GDM1 (cell line): ENCODE measurements at places on chromosomes 1 and 21.

DNA sequence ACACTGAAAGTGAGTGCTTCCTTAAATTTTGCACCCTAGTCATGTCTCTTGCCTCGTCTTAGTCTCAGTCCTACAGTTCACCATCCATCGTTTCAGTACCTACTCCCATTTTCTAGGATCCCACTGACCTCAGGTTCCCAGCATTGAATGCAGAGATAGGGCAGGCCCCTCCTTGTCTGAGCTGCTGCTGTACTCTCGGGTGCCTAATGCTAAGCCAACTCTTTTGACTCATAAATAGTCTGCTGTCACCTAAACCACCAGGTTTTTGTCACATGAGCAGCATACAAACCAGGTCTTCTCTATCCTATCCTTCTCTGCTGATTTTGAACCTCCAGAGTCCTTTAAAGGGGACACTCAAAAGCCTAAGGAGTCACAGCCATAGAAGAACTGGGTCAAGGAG is 3.0 kb downstream of the ARHGAP30 start:
- no peak for DNase-seq

DNA sequence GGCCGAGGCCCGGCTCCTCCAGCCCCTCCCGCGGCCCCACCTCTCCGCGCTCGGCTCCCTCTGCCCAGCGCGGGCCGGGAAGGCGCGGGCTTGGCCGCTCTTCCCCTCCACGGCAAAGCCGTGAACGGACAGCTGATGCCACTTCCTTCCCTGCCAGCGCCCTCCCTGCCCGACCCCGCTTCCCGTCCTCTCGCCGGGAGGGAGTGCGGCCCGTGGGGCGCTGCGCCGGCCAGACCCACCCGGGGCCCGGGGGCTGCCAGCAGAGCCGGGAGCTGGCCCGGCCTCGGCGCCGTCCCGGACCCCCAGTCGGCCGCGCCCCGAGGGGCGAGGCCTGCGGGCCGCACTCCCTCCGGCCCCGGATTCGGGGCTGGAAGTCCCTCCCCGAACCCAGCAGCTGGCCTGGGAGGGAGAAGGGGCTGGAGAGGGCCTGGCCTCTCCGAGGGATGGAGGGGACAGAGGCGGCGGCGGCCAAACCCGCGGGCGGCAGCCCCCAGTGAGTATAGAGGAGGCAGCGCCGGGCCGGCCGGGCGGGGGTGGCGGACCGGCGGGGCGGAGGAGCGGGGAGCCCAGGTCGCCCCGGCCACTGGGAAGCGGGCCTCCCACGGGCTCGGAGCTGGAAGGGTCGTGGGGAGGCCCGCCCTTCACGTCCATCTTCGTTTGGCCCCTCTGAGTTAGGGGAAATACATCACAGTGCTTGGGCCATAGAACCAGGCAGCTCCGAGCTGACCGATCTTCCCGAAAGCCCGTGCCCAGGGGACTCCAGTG is at the start of gene KIAA1614:
TSS of gene KIAA1614 (plus strand) at position 97 of the 765 bp plus-strand sequence. CDS start at position 444, 347 bp downstream.
- DNase-seq = no peak

DNA sequence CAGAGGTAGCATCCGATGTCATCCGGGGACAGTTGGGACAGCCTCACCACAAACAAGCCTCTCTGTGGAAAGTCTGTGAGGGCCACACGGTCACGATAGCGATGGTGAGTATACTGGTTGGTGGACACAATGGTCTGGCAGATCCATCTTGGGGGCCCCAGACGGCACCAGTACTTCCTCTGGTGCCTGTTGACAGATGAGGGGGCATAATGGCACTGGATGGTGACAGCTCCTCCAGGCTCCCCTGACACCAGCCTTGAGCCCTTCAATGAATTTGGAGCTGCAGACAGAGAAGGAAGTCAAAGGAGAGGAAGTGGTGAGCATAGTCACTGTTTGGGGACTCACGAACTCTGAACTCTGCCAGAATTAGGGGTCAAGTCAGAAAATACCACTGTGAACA is 8.0 kb downstream of the FCAMR start:
- DNase-seq = peak; percentile 49

GRCh38 chr1:109980324-109981003 is 4.1 kb upstream of the AHCYL1 start:
- DNase-seq = no peak

DNA sequence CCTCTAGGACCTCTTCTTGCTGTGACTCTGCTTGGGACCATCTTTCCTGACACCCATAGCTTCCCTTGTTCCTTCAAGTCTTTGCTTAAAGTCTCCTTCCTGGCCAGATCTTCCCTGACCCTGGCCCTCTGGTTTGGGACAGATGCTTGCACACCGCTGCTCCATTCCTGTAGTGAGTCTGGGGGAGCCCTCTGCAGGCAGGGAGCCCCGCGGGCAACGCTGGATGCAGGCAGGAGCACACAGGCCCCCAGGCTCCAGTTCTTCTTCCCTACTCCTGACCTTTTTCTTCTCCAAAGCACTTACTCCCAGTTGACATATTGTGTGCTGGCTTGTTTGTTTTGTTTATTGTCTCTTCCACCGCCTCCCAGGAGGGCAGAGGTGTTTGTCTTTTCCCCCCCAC is 413.4 kb downstream of the CAMTA1 start:
- no peak for DNase-seq

GRCh38 chr21:35674895-35675470 is 385.3 kb downstream of the SETD4 start:
- DNase-seq = no peak

GRCh38 chr21:15566703-15567102 is 163.1 kb upstream of the USP25 start:
- no peak for DNase-seq

DNA sequence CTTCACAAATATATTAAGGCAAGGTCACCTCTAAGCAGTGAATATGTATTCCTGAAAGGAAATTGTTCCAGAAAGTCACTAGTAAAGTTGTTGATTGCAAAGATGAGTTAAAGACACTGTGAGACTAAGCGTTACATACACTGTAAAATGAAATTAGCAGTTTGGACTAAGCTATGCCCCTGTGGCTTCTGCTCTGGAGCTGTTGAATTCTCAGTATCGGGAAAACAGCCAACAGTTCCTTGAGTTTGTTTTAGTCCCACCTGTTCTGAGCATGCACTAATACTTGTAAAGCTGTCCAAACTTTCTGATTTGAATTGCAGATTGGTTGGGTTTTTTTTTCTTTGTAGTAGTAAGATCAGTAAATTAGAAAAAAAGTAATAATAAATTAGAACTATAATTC is 21.0 kb downstream of the ANGPTL1 start:
- DNase-seq = no peak
